Stimulated activated CD8-positive, alpha-beta memory T cell treated with anti-CD3 and anti-CD28 coated beads, Interleukin-4, amount 100 ng/mL, for 1 hour (primary cell): ENCODE measurements at places on chromosomes 16 and 17.

DNA sequence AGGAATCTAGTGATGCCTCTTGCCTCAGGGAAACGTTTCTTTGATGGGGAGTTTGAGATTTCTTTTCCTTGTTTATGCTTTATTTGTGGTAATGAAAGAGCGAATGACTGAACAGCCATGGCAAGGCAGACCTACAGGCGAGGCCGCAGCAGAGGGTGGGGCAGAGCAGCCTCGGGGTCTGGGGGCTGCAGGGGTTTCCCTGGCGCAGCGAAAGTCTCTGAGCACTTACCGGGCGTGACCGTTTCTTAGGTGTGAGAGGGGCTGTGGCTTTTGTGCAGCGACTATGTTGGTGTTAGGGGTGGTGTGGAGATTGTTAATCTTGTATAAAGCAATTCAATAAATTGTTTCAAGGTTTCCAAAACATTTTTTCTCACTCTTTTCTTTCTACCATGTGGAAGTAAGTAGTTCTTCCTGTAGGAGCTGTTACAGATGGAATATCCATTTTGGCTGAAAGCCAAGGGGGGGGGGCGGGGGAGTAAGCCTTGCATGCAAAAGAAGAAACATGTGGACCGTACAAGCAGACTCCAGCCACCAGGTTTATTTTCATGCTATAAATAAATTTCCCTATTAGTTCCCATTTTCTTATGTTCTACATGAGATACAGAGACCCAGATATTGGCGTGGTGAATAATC is 34.8 kb downstream of the UBN1 start:
- DNase-seq: no peak

GRCh38 chr17:1019451-1019850 is 22.5 kb downstream of the TIMM22 start:
- DNase-seq: no peak

DNA sequence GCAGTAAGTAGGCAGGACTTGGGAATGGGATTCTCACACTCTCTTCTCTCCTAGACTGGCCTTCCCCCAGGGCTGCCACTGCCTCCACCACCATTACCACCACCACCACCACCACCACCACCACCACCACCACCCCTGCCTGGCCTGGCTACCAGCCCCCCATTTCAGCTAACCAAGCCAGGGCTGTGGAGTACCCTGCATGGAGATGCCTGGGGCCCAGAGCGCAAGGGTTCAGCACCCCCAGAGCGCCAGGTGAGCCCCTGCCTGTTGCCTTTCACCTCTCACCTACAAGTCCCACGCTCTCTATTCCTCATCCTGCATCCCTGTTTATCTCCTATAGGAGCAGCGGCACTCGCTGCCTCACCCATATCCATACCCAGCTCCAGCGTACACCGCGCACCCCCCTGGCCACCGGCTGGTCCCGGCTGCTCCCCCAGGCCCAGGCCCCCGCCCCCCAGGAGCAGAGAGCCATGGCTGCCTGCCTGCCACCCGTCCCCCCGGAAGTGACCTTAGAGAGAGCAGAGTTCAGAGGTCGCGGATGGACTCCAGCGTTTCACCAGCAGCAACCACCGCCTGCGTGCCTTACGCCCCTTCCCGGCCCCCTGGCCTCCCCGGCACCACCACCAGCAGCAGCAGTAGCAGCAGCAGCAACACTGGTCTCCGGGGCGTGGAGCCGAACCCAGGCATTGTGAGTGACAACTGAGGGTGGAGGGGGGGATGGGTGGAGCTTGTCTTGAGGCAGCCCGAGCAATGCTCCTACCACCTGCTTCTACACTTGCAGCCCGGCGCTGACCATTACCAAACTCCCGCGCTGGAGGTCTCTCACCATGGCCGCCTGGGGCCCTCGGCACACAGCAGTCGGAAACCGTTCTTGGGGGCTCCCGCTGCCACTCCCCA is 7.9 kb upstream of the TMEM88 start:
- no peak for DNase-seq

DNA sequence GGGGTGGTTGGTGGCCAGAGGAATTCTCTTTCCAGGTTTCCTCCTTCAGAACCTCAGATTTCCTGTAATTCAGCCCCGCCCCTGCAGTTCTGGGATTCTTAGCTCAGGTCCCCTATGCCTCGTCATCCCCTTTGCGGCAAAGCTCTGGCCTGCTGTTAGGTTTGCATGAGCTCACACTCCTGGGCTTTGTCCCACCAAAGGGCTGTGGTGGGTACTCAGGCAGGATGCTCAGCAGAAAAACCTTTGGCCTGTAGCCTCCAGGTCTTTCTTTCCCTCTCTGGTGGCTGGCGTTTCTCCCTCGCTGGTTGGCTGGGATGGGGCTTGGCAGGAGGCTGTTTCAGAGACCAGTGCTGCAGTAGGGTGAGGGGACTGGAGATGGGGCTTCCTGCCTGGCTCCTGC is 9.6 kb upstream of the PLEKHG4 start:
- no peak for DNase-seq

GRCh38 chr17:64117981-64118979 is 11.7 kb downstream of the ERN1 start:
- DNase-seq: no peak

- no peak for DNase-seq
These were observed 810 bp downstream of the CYGB start for GRCh38 chr17:76536511-76537287.

DNA sequence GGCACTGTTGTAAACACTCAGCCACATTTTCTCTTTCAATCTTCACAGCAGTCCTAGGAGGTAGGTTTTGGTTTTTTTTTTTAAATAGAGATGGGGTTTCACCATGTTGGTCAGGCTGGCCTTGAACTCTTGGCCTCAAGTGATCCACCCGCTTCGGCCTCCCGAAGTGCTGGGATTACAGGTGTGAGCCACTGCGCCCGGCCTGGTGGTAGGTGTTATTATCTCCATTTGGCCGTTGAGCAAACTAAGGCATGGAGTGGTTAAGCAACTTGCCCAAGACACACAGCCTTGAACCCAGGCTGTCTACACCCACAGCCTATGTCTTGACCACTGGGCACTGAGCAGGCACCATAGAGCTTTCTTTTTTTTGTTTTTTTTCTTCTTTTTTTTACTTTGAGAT is 8.6 kb downstream of the SGCA start:
- no peak for DNase-seq

DNA sequence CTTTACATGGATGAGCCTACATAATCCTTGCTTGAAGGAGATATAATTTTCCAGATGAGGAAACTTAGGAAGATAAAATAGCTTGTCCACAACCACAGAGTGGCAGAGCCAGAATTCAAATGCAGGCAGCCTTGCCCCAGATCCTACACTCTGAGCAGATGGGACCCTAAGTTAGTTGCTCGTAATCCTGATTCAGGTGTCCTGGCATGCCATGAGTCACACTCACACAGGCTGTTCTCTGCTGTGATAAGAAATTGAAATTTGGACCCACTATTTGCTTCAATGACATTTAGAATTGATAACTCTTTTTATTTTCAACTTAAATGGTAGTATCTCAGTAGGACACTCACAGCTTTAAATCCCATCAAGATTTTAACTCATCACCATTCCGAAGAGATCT is 150.7 kb upstream of the CACNG5 start:
- no peak for DNase-seq

DNA sequence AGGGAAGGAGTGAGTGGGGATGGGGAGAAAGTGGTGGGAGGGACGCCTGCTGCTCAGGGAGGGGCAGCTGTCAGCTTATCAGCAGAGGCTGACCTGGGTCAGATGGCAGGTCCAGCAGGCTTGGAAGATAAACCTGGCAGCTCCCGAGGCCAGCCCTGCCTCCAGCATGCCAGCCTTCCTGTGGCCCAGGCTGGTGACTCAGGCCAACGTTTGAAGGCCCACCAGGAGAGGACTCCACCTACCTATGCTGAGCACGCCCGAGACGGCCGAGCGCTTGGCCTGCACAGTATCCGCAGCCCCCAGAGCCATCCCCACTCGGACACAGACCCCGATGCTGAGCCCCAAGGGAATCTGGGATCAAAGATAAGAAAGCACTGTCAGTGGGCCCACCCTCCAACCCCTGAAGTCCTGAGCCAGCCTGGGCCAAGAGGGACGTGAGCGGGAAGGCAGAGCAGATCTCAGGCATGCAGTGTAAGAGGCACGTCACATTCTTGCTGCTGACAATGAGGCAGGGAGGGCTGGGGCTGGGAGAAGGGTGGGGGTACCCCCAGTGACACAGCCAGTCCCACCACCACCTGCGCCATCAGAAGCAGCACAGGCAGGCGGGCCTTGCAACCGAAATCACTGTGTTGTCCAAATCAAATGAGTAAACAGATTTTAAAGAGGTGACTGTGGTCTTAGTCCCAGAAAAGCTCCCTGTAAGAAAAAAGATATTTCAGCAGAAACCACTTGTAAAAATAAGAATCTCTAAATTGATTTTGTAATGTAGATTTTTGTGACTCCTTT is 12.4 kb downstream of the SLC47A2 start:
- no peak for DNase-seq

DNA sequence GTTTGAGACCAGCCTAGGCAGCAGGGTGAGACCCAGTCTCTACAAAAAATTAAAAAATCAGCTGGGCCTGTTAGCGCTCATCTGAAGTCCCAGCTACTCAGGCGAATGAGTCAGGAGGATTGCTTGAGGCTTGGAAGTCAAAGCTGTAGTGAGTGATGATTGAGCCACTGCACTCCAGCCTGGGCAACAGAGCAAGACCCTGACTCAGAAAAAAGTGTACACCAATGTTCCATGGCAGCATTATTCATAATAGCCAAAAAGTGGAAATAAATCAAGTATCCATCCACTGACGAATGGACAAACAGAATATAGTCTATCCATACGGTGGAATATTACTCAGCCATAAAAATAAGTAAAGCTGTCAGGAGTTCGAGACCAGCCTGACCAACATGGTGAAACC is 2.6 kb downstream of the NMRAL1 start:
- DNase-seq: no peak

- no peak for DNase-seq
These were observed 540 bp upstream of the ACLY start for GRCh38 chr17:41919165-41919817.

- DNase-seq: no peak
These were observed 793 bp downstream of the COG7 start for GRCh38 chr16:23452221-23452571.

GRCh38 chr17:71793518-71793917 is 327.3 kb upstream of the SOX9 start:
- no peak for DNase-seq

DNA sequence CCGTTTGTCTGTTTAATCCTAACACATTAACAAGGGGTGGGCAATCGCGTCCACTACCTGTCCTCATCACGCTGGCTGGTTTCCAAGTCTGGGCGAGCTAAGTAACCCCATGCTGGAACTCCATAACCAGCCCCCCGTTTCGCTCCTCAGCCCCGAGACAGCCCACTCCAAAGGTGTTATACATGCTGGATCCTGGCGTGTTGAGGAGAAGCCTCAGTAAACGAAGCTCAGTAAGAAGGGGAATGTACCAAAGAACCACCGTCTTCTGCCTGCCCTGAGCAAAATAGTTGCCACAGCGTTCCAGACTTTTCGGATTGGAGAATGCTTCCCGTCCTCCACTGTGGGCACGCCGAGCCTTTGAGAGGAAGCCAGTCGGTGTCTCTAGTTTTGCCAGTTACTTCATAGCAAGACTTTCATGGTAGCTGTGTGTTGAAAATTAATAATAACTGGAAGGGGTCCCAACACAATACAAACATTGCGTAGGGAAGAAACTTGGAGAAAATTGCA is 16.1 kb upstream of the C17orf78 start:
- DNase-seq: no peak

DNA sequence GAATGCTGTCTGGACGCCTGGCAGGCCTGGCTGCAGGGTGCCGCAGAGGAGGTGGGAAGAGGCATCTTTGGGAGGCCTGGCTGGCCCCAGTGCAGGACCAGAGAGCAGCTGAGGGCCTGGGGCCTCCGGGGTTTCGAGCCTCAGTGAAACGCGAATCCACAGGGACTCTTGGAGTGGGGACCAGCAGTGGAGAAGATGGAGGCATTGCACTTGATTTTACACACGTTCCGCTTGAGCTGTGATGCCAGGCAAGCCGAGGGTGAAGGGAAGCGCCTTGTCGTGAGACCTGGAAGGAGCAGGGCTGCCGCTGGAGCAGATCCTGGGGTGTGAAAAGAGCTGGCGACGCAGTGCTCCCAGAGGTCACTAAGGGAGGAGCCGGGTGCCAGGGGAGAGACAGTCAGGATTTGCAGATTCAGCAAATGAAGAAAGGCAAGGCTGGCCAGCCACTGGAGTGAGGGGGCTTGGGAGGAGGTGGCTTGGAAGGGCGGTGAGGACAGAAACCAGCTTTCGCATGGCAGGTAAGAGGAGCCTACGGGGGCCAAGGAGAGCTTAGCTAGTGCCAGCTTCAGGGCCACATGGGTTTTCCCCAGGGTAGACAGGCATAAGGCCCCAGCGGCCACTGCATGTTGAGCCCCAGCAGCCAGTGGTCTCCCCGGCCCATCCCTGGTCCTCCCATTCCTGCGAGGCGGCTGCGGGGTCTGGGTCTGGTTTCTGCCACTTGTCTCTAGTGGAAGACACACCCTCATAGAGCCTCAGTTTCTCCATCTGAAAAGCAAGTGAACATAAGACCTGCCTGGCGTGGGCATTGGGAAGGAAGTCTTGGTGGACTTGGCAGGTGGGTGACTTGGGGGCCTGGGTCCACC is 175.2 kb upstream of the CHMP6 start:
- no peak for DNase-seq

DNA sequence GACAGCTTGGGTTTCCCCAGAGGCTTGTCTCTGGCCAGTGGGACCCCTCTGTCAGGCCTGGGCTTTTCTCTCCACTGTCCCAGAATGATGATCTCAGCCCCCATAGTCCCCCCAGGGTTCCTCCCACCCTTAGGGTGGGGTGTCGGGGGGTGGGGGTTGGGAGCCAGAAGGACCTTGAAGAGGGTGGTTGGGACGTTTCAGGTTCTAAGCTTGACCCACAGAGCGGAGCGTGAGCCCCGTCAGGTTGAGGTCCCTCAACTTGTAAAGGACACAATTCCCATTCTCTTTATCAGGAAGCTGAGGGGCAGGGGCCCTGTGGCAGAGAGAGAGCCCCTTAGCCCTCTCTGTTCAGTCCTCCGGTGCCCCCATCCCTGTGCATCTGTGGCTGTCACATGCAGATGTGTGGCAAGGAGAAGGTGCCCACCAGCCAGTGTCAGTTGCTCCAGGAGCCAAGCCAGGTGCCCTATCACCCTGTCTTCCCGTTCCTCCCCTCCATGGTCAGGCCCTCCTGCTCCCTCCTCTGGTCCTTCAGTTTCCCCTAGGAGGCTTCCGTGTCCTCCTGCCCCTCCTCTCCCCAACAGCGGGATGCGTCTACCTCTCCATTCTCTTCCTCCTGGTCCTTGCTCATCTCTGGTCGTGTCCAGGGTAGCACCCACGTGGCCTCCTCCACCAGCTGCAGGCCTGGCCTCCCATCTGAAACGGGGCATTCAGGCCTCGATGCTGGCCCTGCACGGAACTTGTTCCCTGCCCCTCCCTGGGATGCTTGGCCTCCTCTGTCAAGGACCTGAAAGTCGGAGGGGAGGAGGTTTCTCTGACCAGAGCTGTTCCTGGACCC is 1.5 kb upstream of the NTN3 start:
- no peak for DNase-seq

GRCh38 chr17:34998205-34998604 is 17.9 kb downstream of the LIG3 start:
- DNase-seq: peak; percentile 64

DNA sequence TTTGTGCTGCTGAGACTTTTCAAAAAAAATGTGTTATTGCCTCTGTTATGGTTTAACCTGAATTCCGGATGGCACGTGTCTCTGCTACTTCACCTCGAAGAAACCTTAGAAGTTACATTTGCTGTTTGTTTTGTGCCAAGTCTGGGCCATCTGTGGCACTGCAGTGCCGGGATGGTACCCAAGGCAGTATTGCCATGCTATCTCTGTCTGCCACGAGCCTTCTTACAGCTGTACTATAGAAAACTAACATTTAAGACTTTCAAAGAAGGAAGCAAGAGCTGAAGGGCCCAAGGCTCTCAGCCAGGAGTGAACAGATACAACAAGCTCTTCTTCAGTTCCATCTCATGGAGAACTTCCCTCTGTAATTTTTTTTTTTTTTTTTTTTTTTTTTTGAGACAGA is 73.7 kb upstream of the NOL11 start:
- no peak for DNase-seq
